Activated T-cell treated with anti-CD3 and anti-CD28 coated beads for 24 hours (primary cell): ENCODE measurements at places on chromosomes 12 and 14.

DNA sequence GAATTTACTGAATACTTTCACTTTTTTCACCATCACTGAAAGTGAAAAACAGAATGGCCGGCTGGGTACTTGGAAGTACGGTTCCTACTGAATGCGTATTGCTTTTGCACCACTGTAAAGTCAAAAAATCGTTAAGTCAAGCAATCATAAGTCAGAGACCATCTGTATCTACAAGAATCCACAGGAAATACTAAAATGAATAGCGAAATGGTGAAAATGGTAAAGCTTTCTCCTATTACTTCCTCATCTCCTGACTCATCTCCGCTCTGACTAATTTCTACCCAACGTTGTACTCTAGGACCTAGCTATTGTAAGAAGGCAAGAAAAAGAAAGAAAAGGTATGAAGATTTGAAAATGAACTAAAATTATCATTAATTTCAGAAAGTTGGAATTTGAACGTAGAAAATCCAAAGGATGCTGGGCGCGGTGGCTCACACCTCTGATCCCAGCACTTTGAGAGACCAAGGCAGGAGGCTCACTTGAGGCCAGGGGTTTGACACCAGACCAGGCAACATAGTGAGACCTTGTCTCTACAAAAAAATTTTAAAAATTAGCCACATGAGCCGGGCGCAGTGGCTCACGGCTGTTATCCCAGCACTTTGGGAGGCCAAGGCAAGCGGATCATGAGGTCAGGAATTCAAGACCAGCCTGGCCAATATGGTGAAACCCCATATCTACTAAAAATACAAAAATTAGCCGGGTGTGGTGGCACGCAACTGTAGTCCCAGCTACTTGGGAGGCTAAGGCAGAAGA is 5.3 kb upstream of the CDCA4 start:
- no peak for DNase-seq

GRCh38 chr12:88860851-88861250 is 280.6 kb upstream of the KITLG start:
- DNase-seq: no peak

- no peak for DNase-seq
Observed at GRCh38 chr14:80862983-80863382, 78.6 kb downstream of the CEP128 start.

GRCh38 chr12:94793191-94793595 is 142.8 kb upstream of the TMCC3 start:
- no peak for DNase-seq

DNA sequence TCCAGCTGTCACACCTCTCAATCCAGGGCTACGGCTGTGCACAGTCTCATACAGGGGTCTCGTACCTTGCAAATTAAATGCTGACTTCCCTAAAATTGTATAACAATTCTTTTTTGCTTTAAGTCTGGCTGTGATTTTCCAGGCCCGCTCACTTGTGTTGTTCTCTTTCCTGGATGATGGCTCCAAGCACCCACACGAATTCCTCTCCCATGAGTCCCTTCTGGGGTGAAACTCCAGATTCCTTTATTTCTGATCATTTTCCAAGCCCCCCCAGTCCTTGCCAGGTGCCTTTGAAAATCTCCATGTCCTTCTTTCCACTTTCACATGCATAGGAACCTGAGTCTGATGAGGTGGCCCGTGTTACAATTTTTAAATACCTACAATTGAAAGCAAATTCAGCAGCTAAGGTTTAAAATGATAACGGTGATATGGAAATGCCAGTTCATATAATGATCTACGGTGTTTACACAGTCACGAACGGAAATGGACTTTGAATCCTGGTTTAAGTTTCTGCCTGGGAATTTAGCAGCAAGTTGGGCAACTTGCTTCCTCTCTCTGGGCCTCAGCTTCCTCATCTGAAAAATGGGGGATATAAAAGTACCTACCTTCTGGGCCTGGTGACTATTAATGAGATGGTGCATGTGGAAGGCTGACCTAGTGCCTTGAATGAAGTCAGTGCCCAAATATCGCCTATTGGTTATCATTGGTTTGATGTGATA is 85.5 kb downstream of the STAB2 start:
- DNase-seq: no peak

- no peak for DNase-seq
Observed at GRCh38 chr14:75338398-75338797, 59.8 kb downstream of the FOS start.

DNA sequence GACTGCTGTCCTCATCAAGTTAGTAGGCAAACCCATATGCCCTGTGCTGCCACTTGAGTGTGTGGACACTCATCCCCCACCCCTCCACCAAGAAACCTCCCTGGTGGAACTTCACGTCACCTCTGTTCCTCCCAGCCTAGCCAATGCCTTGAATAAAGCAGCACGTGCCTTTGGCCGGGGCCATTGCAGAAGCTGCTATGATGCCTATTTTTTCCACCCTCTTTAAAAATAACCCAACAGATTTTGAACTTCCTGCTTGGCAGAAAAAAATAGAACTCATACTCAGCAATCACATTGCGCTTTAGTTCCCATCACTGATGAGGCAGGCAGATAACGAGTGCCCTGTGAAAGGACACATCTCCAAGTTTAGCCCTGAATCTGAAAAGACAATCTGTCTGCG is 23.1 kb upstream of the PWP1 start:
- DNase-seq: no peak

DNA sequence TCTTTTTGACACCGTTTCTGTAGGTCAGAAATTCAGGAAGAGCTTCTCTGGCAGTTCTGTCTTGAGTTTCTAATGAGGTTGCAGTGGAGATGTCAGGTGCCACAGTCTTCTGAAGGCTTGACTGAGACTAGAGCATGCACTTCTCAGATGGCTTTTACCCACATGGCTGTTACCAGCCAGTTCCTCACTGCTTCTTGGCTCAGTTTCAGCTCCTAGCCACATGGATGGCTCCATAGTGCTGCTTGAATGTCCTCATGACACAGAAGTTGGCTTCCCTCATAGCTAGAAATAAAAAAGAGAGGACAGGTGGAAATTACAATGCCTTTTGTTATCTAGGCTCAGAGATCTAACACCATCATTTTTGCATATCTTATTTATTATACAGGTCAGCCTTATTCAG is 38.1 kb upstream of the SLC2A13 start:
- no peak for DNase-seq

GRCh38 chr12:6428326-6428725 is 16.4 kb upstream of the CD27 start:
- DNase-seq: no peak

DNA sequence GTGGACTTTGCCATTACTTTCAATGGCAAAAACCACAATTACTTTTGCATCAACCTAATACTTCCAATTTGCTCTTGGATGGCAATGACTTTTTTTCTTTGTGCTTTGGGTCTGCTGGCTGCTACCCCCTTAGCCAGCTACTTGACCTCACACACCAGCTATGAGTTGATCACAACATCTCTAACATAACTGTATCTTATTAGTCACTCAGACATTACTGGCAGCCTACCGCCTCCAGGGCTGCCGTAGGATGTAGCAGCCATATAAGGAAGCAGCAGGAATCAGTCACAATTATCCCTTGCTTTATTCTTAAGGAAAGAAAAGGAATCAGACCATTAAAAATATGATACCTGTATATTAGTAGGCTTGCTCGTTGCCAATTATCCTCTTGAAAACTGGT is 260.5 kb downstream of the ADAMTS20 start:
- DNase-seq: no peak
